Daoy (cell line): ENCODE measurements at places on chromosomes 11 and 22.

GRCh38 chr11:69378303-69379141 lies 84.6 kb downstream of the MYEOV start:
- no peak for DNase-seq

DNA sequence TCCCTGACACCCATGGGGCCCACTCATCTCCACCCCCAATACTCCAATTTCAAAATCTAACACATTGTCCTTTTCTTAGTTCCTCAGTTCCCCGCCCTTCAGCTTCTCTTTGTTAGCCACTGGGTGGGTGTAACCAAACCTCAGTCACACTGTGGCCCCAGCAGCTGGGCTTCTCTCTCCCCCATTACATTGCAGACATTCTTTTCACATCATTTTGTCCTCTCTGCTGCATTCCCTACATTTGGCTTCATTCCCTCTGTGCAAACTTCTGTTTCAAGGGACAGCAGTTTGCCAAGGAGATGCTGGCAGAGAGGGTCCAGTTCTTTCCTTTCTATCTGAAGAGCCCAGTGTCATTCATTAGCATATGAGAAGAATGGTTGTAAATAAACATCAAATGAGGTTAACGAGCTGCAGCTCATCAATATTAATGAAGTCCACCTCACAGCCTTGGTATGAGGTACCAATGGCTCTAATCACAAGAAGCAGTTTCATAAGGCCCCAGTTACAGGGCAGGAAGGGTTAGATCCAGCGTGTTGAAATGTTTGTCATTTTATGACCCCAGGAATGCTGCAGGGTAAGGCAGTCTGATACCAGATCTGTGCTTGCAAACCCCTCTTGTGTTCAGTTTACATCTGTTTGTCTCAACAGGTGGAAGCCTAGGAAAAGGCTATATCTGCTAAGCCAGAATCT lies 72.3 kb downstream of the ARFGAP2 start:
- DNase-seq: no peak

GRCh38 chr11:64764040-64764611 lies 4.4 kb upstream of the PYGM start:
- DNase-seq: no peak

- no peak for DNase-seq
Measured at GRCh38 chr11:58770166-58770565, 38.4 kb upstream of the GLYAT start.
